Effector CD8-positive, alpha-beta T cell (primary cell): ENCODE measurements at places on chromosomes 4 and X.

GRCh38 chrX:67480789-67481188 is 63.0 kb upstream of the AR start:
- DNase-seq: no peak

- DNase-seq: no peak
Measured at GRCh38 chr4:40702800-40703151, 47.0 kb upstream of the NSUN7 start.

DNA sequence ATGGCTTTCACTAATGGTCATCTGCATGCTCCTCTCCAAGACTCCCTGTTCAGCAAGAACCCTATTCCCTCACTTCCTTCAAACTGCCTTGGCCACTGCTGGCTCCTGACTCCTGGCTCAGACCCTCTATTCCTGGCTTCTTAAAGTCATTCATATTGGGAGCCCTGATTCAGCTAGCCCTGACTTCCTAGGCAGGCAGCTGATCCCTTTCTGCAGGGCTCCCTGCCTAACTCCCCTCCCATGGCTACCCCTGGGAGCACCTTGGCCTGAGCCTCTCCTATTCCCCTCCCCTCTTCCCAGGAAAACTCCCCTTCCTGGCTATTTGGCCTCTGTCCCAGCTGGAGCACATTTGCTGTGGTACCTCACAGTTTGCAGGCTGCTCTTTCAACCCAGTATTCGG is 154.9 kb upstream of the PJA1 start:
- no peak for DNase-seq

DNA sequence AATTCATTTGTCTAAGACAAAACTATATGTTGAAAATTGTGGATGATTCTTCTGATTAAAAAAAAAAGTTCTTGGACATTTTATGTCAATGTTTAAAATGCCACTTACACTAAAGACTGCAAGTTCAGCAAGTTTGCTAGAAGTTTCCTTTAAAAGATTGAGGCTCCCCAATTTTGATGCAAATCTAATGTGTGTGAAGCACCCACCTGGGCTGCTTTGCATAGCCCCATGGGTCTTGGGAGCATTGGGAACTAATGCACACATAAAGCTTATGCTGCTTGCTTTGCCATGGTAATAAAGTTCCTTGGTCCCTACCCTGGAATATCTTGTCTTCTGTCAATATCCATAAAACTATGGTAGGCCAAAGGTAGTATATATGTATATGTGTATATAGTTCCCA is 725.9 kb upstream of the GRID2 start:
- DNase-seq: no peak

- no peak for DNase-seq
Measured at GRCh38 chrX:48636776-48637175, 39.5 kb downstream of the WDR13 start.

GRCh38 chr4:145909773-145910172 is 28.9 kb downstream of the ZNF827 start:
- DNase-seq: no peak

GRCh38 chr4:152540293-152540674 is 4.4 kb upstream of the FBXW7 start:
- DNase-seq: no peak

GRCh38 chrX:12579311-12579710 is 211.9 kb upstream of the PRPS2 start:
- DNase-seq: no peak

DNA sequence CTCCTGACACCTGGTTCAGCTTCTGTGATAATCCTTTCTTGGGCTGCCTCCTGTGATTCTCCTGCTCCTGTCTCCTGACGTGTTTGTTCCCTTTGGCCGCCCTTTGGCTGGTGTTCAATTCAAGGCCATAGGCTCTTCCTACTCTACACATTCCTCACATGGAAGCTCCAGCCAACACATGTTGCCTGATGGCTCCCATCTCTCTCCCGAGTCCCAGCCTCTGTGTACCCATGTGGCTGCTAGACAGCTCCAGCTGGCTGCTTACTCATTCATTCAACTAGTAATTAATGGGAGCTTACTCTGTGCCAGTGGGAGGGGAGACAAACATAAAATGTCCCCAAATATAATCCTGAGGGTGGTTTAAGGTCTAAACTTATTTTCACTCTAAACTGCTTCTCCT is 9.2 kb upstream of the MED28 start:
- DNase-seq: no peak

DNA sequence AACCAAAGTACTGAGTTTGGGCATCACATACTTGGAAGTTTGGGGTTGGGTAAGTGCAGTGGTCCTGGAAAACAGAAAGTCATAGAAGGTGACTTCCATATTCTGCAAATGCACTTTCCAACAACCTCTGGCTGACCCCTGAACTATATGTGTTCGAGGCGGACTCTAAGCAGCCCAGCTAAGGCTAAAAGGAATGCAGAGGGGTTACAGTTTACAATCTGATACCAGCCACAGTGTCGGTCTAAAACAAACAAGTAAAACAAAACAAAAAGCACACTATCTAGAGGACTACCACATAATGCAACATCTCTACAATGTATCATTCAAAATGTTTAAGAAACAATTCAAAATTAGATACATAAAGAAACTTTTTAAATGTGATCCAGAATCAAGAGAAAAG is 185.6 kb downstream of the ADAMTS3 start:
- DNase-seq: no peak

DNA sequence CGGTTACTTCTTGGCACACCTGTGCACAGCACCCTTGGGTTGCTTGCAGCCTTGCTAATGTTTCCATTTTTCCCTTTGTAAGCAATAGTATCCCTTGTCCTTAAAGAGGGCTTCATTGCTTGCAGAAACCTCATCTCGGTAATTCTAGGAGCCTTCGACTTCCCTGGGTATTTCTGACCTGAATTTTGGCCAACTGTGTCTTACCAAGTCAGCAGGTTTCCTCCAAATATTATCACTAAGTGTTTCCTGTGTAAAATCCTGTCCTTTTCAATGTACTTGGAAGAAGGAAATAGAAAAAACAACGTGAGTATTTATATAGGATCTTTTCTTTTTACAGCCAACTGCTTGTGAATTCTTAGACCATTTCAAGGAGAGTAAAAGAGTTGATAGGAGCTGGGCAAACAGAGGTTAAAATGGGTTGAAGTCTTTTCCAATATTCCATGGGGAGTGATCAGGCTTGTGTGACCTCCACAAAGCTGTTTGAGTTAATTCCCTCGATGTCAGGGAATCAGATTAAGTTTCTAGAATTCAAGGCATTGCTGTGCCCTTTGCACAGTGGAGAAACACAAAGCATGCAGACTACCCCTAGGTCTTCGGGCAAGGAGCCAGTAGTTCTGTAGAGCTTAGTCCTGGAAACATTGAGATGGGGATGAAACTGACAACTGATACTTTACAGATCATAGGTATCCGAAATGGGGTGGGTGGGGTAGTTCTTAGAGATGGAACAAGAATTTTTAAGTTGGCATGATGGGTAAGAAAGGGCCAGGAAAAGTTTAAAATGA is 209.9 kb downstream of the CPE start:
- DNase-seq: no peak

- no peak for DNase-seq
Measured at GRCh38 chrX:9880237-9880636, 86.9 kb upstream of the CLDN34 start.

DNA sequence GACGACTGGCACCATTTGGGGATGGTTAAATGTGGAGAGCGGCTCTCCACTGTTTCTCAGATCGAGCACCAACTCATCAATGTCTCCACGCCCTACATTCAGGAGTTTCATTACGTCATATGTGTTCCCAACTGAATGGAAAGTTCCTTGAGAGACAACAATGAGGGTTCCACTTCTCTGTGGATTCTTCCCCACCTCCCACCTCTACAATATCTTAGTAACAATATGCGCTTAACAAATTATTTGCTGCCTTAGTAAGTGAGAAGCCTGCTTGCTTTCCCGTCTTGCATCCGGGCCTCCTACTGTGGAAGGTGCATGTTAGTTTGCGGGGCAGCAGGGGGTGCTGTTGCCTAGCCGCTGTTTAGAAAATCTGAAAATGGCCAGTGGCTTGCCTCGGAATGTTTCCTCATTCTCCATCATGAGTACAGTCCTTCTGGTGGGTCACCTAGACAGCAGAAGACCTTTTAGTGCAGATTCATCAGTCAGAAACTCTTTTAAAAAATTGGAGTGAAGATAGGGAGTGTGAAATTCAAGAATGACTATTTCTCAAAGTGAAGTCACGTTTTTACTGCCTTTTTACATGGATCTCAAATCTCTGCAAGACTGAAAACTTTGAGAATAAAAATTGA is 55.7 kb downstream of the PHOX2B start:
- DNase-seq: no peak

DNA sequence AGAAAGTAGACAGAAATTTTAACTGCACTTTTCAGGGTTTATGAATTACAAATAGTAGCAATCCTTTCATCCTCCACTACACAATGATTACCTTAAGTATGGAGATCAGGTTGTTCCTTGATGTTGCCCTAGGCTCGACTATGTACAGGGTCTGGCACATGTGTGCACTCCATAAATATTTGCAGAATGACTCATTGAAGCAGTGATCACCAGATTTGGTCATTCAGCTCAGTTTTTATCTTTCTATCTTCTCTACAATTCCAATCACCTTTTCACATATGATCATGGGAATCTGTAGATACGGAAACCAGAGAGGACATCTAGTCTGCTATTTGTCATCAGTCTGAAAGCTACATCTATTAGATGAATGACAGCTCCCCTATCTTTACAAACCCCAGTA is 171.7 kb upstream of the HCCS start:
- no peak for DNase-seq

GRCh38 chr4:7045961-7046921 is 3.1 kb downstream of the TADA2B start:
- DNase-seq: no peak

- no peak for DNase-seq
Measured at GRCh38 chrX:51459125-51459524, 37.3 kb downstream of the NUDT11 start.

- DNase-seq: no peak
Measured at GRCh38 chr4:169252339-169253112, 18.2 kb downstream of the SH3RF1 start.

DNA sequence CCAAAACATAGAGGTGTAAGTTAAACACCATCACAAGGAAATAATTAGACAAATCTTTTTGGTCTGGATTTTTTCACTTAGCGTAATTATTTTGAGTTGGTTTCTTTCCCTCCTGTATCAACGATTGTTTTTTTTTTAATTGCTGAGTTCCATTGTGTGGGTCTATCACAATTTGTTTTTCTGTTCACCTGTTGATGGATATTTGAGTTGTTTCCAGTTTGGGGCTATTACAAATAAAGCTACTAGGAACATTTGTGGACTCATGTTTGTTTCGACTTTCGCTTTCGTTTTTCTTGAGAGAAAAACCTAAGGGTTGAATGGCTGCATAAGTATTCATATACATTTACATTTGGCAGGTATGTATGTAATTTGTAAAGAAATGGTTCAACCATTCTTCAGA is 20.4 kb upstream of the FBXW7 start:
- no peak for DNase-seq

DNA sequence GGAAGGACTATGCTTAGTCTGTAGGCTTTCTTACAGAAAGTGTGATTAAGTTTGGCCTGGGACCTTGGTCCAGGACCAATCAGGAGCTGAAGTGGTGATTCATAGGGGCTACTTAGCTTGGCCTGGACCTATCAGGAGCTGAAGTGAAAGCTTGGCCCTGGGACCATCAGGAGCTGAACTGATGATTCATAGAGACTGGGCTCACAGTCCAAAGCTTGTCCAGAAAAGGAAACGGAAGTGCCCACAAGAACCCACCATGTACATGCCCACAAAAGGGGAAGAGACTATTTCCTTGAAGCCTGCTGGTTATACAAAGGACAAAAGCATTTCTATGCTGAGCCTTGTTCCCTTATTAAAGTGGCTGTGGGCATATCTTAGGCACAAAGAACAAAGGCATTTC is 12.6 kb downstream of the TENT5D start:
- no peak for DNase-seq

DNA sequence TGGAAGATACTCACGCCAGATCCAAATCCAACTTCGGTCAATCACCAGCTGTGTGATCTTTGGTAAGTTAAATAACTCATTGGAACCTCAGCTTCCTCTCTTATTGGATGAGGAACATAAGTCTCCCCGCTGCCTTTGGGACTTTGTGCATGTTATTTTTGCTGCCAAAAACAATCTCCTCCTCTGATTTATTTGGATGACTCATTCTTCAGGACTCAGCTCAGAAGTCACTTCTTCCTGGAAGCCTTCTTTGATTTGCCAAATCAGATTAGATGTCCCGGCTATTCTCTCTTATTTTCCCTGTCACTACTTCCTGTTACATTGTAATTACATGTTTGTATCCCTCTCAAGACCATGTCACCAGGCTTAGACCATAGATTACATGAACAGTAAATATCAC is 138.0 kb upstream of the BOD1L1 start:
- DNase-seq: no peak

DNA sequence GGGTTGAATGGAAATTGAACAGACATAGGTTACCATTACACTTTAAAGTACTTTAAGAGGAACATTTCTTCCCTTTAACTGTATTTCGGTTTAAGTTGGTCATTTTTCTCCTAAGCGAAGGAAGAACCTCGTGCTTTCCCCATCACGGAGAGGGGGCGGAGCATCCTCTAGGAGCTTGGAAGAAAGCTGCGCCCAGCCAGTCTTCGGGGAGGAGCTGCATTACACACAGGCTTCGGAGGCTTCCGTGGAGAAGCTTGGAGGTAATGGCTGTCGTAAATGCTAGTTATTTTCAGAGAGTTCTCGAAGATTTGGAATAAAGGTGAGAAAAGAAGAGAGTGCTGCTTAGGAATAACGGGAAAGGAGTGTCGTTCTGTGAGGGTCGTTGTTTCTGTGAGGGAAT is at the start of gene PWWP3B:
Gene PWWP3B, plus strand, starts transcription at position 199 of the 400 bp plus-strand sequence. CDS start 37,128 bp downstream, outside the sequence.
- no peak for DNase-seq

DNA sequence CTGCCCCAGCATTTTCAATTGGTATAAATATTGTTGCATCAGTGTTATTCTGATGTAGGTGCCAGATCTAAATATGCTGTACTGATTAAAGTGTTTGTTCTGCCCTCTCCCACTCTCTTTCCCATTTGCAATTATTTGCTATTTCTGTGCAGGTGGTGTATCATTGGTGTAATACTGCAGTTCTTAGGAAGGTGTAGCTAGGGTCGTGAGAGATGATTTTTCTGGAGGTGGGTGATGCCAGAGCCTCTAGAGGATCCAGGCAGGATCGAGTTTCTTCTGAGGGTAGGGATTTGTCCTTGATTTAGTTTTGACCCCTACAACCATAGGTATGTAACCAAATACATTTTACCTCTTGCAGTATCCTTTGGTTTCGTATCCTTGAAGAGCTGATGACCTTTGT is 1.9 kb downstream of the SMAD1 start:
- DNase-seq: no peak
